ENCODE measurements at places on chromosomes 16 and 17.

DNA sequence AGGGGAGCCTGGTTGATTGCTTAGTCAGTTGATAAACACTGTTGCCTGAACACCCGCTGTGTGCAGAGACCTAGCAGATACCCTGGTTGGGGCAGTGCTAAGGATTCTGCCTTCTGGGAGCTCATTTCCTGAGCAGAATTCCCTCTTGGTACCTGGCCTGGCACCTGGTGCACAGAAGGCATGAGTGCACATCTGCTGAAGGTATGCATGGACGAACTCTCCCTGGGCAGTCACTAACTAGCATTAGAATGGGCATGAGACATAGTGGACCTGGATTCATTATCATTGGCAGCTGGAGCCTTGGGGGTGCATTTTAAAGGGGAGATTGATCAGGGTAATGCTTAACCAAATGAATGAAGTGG is 13.1 kb downstream of the ADCY7 start:
- DNase-seq: no peak
- H3K4me3 ChIP-seq: peak overlapping the region; percentile 92
- peaks cover 29% of the 10 kb centered on the region for H3K36me3 ChIP-seq

DNA sequence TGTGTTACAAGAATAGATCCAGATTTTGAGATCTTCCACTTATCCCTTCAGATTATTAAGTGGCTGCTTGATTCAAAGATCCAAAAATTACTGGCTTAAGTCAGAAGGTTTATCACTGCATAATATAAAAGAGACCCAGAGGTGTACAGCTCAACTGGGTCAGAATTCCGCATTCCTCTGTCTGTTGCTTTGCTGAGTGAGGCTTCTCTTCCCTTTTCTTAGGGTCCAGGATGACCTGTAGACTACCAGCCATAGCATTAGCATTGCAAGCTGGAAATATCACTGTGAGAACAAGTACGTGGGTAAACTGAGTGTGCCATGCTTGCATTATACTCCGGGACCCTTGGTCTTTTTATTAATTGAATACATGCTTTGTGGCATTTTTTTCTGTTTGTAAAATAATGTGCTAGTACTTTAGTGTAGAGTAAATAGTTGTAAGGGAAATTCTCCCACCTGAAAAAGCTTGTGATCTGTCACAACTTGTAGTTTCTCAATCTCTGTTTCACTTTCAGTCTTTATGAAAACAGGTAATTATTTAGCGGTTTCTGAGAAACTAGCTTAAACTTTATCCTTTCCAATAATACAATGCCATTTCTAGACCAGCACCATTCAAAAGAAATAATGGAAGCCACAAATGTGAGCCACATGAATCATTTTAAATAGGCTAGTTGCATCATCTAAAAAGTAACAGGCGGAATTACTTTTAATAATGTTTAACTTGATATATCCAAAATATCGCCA is 61.6 kb downstream of the TNRC6C start:
- peaks cover 25% of the 10 kb centered on the region for H3K4me1 ChIP-seq
- no peak overlapping the region for H3K27ac ChIP-seq
- DNase-seq: no peak
- no peak overlapping the region for H3K4me3 ChIP-seq
- peaks cover 8% of the 10 kb centered on the region for H3K36me3 ChIP-seq

- no peak for DNase-seq
- peak overlapping the region; percentile 66 for H3K4me3 ChIP-seq
- peaks cover 4% of the 10 kb centered on the region for H3K36me3 ChIP-seq
- H3K4me1 ChIP-seq: peaks cover 17% of the 10 kb centered on the region
Measured at GRCh38 chr17:74452033-74452840, 14.2 kb upstream of the CD300A start.

DNA sequence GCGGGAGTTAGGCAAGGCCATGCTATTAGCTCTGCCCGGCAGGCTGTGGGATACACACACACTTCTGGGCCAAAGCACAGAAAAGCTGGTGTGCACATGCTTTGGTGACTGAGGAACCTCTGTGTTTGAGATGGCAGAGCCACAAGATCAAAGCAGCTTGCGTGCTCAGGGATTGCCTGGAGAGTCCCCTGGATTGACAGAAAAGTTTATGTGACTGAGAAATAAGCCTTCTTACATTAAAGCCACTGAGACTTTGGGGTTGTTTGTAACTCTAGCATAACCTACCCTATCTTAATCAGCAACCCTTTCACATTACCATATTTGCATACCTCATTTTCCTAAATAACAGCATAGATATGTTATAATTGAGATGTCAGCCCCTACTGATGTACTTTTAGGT is 69.3 kb downstream of the MYO1D start:
- H3K36me3 ChIP-seq: peaks cover 3% of the 10 kb centered on the region
- no peak for DNase-seq
- H3K27me3 ChIP-seq: no peaks in the 10 kb centered on the region
- H3K4me1 ChIP-seq: no peaks in the 10 kb centered on the region
- no peak overlapping the region for H3K27ac ChIP-seq
- H3K4me3 ChIP-seq: no peak overlapping the region

GRCh38 chr16:3665508-3665907 is 11.0 kb downstream of the DNASE1 start:
- peaks cover 3% of the 10 kb centered on the region for H3K36me3 ChIP-seq
- H3K27me3 ChIP-seq: no peaks in the 10 kb centered on the region
- DNase-seq: no peak
- H3K4me3 ChIP-seq: no peak overlapping the region

GRCh38 chr16:86507173-86508027 is 2.9 kb upstream of the FOXF1 start:
- H3K4me3 ChIP-seq: peak overlapping the region; percentile 69
- DNase-seq: no peak
- no peak overlapping the region for H3K27ac ChIP-seq
- no peaks in the 10 kb centered on the region for H3K36me3 ChIP-seq
- peaks cover 89% of the 10 kb centered on the region for H3K27me3 ChIP-seq

- H3K4me3 ChIP-seq: peak overlapping the region; percentile 10
- H3K4me1 ChIP-seq: peaks cover 22% of the 10 kb centered on the region
- peak; percentile 37 for DNase-seq
- H3K36me3 ChIP-seq: peaks cover 23% of the 10 kb centered on the region
Measured at GRCh38 chr16:85518398-85519049, 94.6 kb upstream of the GSE1 start.

GRCh38 chr16:85151603-85152413 is 39.5 kb upstream of the CIBAR2 start:
- no peak overlapping the region for H3K27ac ChIP-seq
- H3K4me3 ChIP-seq: no peak overlapping the region
- peaks cover 13% of the 10 kb centered on the region for H3K27me3 ChIP-seq
- peaks cover 3% of the 10 kb centered on the region for H3K36me3 ChIP-seq

- H3K4me3 ChIP-seq: no peak overlapping the region
- H3K27me3 ChIP-seq: no peaks in the 10 kb centered on the region
- DNase-seq: no peak
- peaks cover 16% of the 10 kb centered on the region for H3K4me1 ChIP-seq
Measured at GRCh38 chr16:56614549-56614991, 6.2 kb downstream of the MT2A start.

GRCh38 chr16:89344846-89345611 is 127.5 kb downstream of the ZNF778 start:
- peaks cover 37% of the 10 kb centered on the region for H3K36me3 ChIP-seq
- peak overlapping the region; percentile 4 for H3K27ac ChIP-seq
- H3K4me3 ChIP-seq: no peak overlapping the region
- peaks cover 74% of the 10 kb centered on the region for H3K4me1 ChIP-seq
- H3K27me3 ChIP-seq: no peaks in the 10 kb centered on the region

GRCh38 chr16:88471575-88471974 is 18.5 kb downstream of the ZFPM1 start:
- peak overlapping the region; percentile 94 for H3K27ac ChIP-seq
- no peak for DNase-seq
- no peaks in the 10 kb centered on the region for H3K27me3 ChIP-seq
- H3K4me3 ChIP-seq: no peak overlapping the region
- peaks cover 36% of the 10 kb centered on the region for H3K4me1 ChIP-seq

GRCh38 chr17:80772906-80773242 is 218.8 kb upstream of the CHMP6 start:
- H3K4me1 ChIP-seq: peaks cover 21% of the 10 kb centered on the region
- H3K36me3 ChIP-seq: peaks cover 22% of the 10 kb centered on the region
- no peak overlapping the region for H3K4me3 ChIP-seq
- H3K27ac ChIP-seq: no peak overlapping the region

- H3K36me3 ChIP-seq: no peaks in the 10 kb centered on the region
- no peak overlapping the region for H3K4me3 ChIP-seq
- no peak for DNase-seq
- H3K4me1 ChIP-seq: no peaks in the 10 kb centered on the region
Measured at GRCh38 chr16:73432850-73433730, 385.2 kb upstream of the ZFHX3 start.

DNA sequence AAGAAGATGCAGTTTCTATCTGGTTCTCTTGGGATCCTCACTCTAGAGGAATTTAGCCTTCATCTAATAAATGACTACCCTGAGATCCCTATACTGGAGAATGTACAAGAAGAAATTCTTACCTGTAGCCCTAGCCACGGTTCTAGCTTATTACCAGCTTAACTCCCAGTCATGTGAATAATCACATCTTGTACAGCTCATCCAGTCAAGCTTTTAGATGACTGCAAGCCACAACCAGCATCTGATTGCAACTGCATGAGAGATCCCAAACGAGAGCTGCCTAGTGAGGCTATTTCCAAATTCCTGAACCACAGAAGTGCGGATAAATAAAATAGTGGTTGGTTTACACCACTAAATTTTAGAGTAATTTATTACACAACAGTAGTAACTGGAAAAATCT is 196.0 kb upstream of the CPHXL start:
- no peak overlapping the region for H3K4me3 ChIP-seq
- DNase-seq: no peak
- H3K4me1 ChIP-seq: no peaks in the 10 kb centered on the region
- H3K27ac ChIP-seq: no peak overlapping the region
- no peaks in the 10 kb centered on the region for H3K27me3 ChIP-seq
